ENCODE measurements at places on chromosomes 4 and X.

DNA sequence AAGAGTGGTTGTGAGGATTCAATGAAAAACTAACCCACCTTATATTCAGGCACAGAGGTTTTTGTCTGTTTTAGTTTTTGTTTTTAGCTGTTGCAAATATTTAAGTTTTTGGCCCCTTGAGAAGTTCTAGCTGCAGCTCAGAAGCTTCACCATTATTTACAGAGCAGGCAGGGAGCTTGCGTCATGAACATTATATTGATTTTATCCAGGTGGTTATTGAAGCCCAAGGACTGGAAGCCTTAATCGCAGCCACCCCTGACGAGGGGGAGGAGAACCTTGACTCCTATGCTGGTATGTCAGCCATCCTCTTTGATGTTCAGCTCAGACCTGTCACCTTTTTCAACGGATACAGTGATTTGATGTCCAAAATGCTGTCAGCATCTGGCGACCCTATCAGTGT is 38.1 kb downstream of the MTTP start:
- DNase-seq: no peak

DNA sequence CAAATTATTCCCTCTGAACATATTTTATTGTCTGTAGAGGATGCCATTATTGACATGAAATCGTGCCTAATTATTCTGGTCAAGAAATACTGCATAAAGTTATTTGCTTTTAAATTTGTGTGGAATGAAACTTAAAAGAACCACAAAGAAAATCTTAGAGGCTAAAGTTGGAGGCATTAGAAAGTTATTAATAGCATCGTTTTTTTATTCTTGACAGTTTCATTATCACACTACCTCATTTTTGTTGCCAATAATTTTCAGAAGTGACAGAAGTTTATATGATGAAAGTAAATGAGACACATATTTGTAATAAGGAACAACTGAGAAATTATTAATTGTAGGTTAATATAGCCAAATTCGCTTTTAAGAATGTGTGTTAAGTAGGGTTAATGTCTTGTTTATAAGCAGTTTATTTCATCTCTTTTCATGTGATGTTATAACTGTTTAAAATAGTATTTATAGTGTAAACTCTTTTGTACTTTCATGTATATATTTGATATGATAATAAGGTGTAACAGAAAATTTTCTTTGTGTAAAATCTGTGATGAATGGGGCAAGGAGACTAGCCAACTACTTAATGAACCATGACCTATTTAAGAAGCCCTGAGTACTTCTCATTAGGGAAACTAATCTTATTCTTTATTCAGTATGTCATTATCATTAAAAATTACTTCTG is 54.5 kb upstream of the GRIA2 start:
- no peak for DNase-seq

DNA sequence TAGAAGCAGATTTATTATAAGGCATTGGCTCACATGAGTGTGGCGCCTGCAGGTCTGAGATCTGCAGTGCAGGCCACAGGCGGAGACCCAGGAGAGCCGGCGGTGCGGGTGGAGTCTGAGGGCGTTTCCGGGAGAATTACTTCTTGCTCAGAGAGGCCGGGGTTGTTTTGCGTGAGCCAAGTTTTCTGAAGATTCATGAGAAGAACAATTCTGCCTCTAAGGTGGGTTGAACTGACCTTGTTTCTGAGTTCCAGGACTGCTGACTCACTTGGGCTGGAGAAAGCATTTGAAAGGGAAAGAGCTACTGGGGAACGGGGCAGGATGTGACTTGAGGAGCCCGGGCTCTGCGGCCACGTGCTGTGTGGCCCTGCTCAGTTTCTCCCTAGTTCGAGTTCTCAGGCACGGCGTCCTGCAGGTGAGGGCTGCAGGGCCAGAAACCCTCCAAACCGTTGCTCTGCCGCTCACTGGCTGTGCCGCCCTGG is 36.7 kb upstream of the SORCS2 start:
- peak; percentile 18 for DNase-seq

DNA sequence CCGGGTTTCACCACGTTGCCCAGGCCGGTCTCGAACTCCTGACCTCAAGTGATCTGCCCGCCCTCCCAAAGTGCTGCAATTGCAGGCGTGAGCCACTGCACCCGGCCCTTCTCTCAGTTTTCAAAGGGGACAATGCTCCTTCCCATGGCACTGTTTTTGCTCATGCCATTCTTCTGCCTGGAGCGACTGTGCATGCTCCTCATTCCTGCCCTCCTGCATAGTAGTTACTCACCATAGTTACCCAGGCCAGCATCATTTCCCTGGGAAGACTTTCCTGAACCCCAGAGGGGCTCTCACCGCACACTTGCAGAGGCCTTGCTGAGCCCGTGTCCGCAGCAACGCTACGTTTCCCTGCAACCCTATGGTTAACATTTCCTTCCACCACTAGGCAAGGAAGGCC is 3.3 kb upstream of the CXCL9 start:
- no peak for DNase-seq

DNA sequence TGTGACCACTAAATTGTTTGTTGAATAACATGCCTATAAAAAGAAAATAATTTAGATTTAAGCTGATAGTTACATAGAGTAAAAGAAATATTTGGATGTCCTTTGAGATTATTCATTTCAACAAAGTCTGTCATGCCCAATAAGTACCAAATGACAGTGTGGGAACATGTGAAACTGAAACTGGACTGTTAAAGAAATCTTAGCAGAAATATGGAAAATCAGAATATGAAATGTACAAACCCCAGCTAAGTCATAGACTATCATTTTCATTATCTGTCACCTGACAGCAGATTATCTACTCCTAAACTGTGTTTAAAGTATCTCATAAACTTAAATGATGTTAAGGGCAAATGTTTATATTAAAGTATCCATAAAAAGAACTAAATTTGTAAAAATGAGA is 437.8 kb upstream of the FAM241A start:
- no peak for DNase-seq
